ENCODE measurements at places on chromosomes 7 and 10.

GRCh38 chr7:135965602-135966001 is 11.6 kb downstream of the MTPN start:
- DNase-seq, result no peak

- DNase-seq, result peak; percentile 37
Observed at GRCh38 chr7:151003572-151003971, 12.8 kb downstream of the NOS3 start.

DNA sequence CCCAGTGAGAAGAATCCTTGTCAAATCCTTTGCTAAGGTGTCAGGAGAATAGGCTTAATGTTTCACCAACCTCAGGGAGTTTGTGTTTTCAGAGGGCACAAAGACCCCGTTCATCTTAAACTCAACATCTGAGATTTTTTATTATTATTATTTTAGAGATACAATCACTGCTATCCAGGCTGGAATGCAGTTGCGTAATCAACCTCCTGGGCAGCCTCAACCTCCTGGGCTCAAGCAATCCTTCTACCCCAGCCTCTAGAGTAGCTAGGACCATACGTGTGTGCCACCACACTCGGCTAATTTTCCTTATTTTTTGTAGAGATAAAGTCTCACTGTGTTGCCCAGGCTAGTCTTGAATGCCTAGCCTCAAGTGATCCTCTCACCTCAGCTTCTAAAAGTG is 599.2 kb downstream of the KCNMA1 start:
- DNase-seq, result no peak

DNA sequence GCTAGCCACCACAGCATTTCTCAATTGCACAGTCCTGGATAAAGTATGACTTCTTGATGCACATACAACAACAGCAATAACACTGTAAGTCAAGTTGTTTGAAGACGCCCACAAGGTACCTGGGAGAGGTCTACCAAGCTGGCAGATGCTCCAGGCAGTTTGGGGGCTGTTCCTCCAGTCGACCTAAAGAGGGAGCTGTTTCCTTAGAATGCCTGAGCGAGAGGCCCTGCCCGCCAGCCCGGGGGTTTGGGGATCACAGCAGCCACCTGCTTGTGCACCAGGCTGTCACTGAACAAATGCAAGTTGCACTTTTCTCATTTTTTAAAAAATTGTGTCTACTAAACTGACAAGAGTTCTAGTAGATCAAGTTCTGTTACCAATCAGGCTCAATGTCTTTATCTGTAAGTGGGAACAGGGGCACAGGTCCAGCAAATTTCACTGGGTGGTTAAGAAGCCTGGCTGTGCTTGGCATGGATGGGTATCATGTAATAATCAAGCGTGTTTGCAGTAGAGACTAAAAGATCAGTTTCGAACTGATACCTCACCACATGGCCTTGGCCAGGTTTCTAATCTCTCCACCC is 193.8 kb upstream of the ADO start:
- peak; percentile 1 for DNase-seq

DNA sequence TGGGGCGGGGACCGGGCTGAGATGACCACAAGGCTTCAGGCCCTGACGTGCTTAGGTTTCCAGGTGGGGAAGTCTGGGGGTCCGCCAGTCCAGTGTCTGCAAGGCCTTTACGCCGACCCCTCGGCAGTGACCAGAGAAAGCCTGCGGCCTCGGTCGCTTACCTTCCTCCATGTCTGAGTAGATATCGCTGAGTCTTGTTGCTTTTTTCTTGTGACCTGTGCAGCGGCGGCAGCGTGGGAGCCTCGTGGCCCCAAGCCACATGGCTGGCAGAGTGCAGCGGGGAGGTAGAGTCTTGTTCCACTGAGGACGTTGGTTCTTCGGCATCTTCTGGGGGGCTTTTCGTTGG is 329 bp downstream of the NOLC1 start:
- DNase-seq, result no peak

- peak; percentile 15 for DNase-seq
Observed at GRCh38 chr7:129271500-129272355, 46.9 kb downstream of the AHCYL2 start.

GRCh38 chr7:30476459-30477145 is 2.0 kb downstream of the NOD1 start:
- DNase-seq, result no peak

DNA sequence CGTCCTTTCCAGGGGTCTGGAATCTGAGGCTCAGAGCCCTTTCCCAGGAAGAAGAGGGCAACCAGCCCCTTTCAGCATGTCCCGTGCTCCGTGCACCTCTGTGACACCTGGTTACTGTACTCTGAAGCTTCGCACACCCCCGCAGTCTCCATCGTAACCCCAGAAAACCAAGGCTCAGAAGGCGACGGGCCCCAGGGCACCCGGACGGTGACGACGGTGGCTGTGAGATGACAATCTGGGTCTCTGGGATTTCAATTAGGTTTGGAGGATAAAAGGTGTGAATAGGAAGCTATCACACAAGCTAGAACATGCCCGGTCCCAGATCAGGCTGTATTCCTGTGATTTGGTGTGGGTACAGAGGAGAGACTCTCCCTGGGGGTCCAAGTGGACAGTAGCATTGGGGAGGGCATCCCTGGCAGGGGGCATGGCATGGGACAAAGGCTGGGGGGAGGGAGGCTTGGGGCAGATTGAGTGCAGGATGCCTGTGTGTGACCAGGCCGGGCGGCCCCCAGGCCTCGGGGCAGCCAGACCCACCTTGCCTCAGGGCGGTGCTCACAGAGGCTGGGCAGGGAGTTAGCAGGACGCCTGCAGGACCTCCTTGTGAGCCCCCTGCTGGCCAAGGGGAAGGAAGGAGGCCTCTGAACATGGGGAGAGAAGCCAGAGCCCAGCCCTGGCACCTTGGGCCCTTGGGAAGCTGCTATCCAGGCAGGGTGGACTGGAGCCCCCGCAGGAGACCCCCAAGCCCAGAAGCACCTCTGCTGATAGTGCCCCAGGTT is 23.4 kb upstream of the PSMG3 start:
- DNase-seq, result no peak

- DNase-seq, result no peak
Observed at GRCh38 chr7:151245360-151246101, 3.0 kb downstream of the SMARCD3 start.

DNA sequence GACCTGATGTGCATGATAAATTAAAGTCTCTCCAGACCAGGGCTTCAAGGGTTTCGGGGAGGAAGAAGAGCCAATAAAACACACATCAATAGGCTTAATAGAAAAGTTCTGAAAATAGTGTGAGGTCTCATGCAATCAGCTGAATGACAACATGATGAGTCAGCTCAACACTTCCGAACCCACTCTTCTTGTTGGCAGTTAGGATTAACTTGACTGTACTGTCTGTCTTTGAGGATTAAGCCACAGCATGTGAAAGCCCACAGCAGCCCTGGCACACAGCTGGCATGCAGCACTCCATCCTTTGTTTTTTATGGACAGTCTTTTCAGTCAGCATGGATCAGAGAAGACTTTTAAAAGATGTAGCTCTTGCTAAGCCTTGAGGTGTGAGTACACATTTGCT is 526.9 kb upstream of the VSTM2A start:
- DNase-seq, result no peak

GRCh38 chr7:82501346-82501745 is 57.8 kb upstream of the CACNA2D1 start:
- DNase-seq, result no peak

- DNase-seq, result no peak
Observed at GRCh38 chr10:87545783-87546182, 41.1 kb downstream of the MINPP1 start.

- no peak for DNase-seq
Observed at GRCh38 chr7:137564677-137565076, 221.1 kb upstream of the PTN start.

- no peak for DNase-seq
Observed at GRCh38 chr10:42637142-42637541, 1.2 kb downstream of the ZNF33B start.

DNA sequence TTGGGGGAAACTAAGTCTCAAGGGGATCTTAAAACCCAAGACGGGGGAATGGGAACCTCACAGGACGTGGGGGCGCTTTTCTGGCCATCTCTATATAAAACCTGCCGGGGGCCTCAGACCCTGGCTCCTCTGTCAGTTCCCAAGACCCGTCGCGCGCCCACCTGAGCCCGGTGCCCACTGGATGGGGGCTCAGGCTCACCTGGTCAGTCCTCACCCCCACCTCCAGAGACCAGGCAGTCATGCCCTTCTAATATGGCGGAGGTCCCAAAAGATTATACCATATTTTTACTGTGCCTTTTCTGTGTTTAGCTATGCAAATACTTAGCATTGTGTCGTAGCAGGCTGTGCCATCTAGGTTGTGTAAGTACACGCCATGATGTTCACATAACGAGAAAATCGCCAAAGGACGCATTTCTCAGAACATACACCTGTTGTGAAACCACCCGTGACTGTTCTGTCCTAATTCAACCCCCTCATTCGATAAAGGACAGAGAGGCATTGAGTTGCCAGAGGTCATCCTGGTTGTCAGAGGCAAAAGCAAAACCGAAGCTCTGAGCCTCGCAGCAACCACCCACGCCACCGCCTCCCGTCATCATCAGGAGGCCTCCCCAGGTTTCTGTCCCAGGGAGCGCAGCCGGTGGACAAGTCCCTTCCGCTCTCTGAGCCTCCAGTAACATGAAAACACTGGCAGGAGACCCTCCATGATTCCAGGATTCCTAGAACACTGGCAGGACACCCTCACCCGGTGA is 28.9 kb downstream of the OAT start:
- no peak for DNase-seq

DNA sequence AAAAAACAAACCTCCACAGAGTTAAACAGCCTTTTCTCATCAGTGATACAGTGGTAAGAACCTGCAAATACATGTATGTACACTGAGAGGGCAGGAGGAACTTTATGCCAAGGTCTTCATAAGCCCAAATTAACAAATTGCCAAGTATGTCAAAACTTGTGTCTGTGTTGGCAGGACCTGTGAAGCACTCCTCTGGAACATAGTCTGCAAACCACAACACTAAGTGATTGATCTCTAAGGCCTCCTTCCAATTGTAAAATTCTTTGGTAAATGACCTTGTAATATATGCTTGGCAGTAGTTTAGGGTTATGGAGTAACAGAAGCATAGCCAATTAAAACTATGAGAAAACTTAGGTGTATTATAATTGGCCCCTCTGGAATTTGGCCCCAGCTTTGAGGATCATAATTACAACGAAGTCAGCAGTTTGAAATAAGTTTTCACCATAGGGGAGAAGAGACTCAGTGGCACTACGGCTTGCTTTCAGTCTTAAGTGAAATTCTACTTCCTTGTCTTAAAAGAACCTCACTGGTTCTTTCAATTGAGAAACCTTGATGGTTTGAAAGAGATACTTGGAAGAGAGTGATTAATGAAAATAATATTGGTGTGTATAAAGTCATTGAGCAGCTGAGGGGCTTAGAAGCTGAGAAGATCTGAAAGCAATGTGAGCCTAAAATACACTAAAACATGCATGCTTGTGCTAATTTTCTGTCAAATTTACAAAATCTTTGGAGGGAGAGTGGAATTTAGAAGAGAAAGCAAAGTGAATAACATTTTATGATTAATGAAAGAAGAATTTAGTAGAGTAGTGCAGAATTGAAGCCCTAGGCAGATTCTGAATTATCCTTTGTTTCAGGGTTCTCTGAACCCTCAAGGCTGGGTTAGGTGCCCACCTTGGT is 57.6 kb downstream of the CNNM2 start:
- no peak for DNase-seq

- DNase-seq, result no peak
Observed at GRCh38 chr7:106915873-106916272, 50.8 kb downstream of the PIK3CG start.

DNA sequence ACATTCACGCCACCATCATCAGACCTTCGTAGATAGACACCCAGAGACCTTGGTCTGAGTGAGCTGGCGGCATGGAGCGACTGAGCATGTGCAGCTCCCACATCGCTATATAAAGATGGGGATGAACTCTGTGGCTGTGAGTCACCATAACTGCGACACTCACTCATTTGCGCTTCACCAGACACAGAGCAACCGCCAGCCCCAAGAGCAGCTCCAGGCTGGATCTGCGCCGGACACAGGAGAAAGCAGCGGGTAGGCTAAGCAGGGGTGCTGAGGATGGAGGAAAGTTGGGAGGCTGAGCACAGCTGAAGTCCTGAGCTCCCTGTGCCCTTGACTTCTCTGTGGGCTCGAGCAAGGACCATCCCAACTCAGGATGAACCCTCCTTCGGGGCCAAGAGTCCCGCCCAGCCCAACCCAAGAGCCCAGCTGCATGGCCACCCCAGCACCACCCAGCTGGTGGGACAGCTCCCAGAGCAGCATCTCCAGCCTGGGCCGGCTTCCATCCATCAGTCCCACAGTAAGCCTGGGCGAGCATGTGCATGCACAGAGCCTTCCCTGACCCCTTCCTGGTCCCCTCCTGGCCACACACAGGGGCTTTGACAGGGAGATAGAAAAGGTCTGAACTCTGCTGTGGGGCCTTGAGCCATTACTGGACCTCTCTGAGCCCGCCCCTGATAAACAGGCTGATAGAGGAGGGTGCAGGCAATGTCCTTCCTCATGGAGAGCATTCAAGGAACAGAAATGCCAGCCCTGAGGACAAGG is at the start of gene OPN4:
Gene OPN4, plus strand, starts transcription at position 137 of the 762 bp plus-strand sequence. Its CDS starts 237 bp downstream, at position 374.
- DNase-seq, result no peak

- DNase-seq, result no peak
Observed at GRCh38 chr7:30888747-30889146, 22.9 kb upstream of the AQP1 start.

DNA sequence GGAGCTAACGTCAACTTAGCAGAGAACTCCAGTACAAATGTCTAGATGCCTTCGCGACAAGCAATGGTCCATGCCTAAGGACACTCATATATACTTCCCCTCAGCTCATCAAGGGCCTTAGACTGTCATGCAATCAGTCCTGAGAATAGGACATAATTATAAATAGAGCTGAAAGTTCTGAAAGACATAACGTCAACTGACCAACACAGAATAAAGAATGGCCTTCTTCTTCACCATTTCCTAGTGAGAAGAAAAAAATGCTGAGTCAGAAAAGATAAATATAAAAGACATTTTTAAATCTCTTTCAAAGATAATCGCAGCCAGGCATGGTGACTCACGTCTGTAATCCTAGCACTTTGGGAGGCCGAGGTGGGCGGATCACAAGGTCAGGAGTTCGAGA is 83.2 kb downstream of the ARMH3 start:
- no peak for DNase-seq

DNA sequence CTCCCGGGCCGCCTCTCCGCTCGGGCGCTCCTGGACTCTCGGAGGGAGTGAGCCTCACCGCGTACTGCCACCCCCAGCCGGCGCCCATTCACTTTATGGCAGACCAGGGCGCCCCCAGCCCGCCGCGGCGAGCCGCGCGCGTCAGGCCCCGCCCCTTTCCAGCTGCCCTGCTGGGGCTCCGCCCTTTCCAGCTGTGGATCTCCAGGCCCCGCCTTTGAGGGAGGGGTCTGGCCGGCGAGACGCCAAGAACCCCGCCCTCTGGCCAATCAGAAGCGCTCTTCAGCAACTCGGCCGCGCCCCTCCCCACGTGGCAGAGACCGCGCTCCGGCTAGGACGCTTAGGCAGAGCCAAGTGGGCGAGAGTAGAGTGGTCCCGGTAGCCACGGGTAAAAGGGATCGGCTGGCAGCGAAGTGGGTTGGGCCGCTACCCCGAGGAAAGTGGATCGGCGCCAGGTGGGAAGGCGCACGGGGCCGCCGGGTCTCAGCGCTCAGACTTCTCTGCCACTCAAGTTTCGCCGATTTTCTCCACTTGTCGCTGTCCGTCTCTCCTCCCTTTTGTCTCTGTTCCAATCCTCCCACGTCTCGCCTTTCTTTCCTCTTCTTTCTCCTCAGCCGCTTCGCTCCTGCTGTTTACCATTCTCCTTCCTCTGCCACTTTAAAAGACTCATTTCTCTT is at the start of gene PITX3:
Gene PITX3, minus strand, starts transcription at position 69 of the 674 bp plus-strand sequence. CDS start 9,432 bp downstream, outside the sequence.
- peak; percentile 52 for DNase-seq
